ENCODE measurements at places on chromosomes 1 and 21. TPM values are rescaled to one million over a fixed set of nuclear protein-coding genes. Genes with fewer than 3 reads are reported as not detected.

Gene FAM151A
- total RNA-seq: not detected

Gene TNFSF18
- not detected for total RNA-seq

Gene AJAP1
- not detected for total RNA-seq

Gene LCE1D
- total RNA-seq: not detected

Gene EVA1C
- 3.2 TPM for total RNA-seq
